Activated CD8-positive, alpha-beta memory T cell treated with anti-CD3 and anti-CD28 coated beads for 24 hours (primary cell): ENCODE measurements at places on chromosomes 6 and 20.

GRCh38 chr20:12957968-12958367, 50.8 kb upstream of the SPTLC3 start:
- no peak for DNase-seq

DNA sequence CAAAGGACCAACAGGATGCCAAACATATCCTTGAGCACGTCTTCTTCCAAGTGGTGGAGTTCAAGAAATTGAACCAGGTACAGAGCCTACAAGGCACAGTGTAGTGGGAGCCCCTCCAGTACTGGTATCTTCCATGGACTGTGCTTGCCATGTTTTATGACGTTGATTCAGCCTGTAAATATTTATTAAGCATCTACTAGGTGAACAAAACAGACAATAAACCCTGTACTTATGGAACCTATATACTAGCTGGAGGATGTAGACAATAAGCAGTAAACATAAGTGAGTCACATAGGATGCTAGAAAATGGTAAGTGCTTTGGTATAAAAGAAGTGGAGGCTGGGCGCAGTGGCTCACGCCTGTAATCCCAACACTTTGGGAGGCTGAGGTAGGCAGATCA, 24.4 kb upstream of the MYBL2 start:
- DNase-seq: no peak

GRCh38 chr6:35178932-35179832, 34.6 kb upstream of the SCUBE3 start:
- no peak for DNase-seq

- DNase-seq: no peak
Measured at GRCh38 chr20:35991142-35991771, 22.9 kb downstream of the CNBD2 start.

GRCh38 chr6:21949211-21949801, 347.5 kb downstream of the PRL start:
- no peak for DNase-seq

GRCh38 chr6:149266659-149267058, 50.9 kb upstream of the TAB2 start:
- DNase-seq: no peak

- DNase-seq: no peak
Measured at GRCh38 chr6:128005009-128005408, 104.2 kb upstream of the THEMIS start.

DNA sequence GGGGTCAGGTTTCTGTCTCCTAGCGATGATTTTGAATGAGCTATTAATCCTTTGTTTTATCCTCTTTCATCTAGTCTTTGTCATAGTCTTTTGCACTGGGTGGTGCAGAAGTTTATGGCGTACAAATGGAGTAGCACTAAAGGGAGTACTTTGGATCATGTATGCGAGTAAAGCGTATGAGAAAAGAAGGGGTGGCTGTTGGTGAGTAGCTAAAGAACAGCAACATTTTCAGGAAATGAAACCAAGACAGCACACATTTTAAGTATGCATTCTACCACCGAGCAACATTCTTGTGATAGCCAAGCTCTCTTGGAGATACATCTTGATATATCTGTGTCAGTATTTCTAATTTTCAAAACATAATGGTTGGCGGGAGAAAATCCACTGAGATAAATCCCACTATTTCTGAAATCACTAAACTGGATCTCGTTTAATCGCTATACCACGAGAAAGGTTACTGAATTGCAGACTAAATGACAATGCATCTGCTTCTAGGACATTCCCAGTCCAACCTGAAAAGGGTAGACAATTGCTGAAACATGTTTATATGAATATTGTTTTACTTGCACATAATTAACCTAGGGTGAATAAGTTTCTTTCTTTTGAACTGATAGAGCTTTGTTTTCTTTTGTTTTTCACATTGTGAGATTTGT, 196.1 kb downstream of the TRIM27 start:
- no peak for DNase-seq

DNA sequence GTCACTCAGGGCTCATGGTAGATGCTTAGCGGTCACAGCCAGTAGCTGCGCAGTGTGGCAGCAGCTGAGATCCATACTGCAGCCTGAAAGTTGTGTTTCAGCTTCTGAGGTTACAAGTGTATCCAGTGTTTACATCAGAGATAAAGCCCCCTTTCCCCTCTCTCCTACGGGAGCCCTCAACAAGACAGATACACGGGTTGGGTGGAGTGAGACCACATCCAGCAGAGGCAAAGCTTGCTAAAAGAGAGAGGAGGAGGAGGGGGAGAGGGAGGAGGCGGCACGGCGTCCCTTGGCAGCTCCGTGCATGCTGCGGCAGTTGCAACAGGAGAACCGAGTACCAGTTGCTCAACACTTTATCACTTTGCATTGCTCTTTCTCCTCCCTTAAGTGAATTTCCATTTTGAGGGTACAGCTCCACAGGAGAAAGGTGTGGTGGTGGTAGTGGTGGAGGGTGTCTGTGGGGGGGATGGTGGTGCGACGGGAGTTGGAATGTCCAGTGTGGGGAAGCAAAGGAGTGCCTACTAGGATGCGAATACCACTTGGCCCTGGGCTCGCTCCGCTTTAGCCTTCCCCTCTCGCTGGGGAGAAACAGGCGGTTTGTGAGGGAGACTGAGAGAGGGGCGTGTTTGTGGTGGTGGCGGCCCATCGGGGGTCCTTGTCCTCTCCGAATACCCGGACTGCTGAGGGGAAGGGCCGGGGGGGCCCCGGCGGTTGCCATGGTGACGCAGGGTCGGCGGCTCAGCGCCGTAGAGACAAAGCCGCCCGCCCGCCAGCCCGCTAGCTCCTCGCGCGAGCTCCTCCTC, 405 bp upstream of the RNF182 start:
- peak; percentile 63 for DNase-seq

DNA sequence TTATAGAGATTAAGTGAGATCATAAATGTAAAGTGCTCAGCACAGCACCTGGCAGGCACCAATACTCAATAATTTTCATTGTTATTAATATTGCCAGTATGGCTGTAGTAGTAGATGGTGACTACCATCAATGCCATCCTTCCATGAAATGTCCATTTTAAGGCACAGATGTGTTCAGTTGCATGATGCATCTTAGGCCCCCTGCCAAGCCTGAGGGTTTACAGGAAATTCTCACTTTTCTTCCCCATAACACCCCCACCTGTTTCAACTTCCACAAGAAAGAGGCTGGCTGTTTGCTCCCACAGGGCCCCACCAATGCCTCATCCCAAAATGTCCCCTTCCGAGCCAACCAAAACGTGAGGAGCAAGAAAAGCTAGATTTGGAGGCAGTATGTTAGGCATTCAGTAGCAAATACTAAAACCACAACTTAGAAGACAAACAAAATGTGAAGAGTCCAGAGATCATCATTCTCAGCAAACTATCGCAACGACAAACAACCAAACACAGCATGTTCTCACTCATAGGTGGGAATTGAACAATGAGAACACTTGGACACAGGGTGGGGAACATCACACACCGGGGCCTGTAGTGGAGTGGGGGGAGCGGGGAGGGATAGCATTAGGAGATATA, 110.6 kb upstream of the NHSL1 start:
- no peak for DNase-seq

DNA sequence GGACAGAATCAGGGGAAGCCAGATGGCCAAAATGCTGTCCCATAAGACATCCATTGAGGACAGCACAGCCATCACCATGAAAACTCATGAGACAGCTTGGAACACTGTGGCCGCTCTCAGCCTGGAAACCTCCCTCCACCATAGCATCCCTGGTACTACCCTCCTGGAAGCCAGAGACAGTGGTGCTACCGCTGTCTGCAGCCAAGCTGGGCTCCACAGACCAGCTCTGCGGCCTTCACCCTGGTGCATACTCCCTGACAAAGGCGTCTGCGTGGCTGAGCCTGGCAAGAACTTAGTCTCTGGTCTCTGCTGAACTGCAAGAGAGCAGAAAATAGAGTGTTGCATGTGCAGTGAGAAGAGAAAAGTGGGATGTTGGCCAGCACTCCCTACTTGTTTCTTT, 558.0 kb downstream of the C6orf118 start:
- no peak for DNase-seq

DNA sequence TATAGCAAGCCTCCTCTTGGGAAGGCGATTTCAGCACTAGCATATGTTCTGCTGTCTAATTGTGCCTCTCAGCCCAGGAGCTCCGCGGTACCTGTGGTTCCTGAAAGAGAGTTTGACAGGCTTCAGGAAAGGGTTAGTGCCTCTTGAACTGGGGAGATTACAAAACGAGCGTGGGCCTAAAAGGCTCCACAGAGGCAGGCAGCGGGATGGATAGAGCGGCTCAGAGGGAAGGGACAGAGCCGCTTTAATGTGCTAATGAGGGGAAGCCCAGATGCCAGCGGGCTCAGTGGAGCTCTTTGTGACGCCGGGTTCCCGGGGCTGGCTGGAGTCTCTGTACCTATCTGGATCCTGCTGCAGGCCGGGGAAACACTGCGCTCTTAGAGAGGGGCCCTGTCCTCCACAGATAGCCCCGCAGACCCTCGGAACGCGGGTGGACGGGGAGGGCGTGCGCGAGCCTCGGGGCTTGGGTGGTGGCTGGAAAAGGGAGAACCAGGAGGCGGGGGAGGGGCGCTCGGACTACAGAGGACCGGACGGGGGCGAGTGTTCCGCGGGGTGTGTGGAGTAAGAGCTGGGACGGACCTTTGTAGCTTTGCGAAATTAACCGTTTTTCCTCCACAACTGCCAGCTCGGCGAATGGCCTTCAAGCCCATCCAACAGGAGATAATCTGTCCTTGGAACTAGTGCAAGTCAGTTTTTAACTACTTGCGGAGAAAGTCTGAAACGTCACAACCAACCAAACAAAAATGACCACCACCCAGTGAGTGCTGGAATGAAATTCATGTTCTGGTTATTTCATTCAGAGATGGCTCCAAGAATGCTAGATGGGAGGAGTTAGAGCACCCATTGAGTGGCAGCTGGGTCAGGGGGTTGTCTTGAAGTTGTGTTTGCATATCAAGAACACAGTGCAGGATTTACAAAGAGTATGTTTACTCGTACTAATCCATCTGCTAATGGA, 13.0 kb downstream of the SLC35F1 start:
- no peak for DNase-seq

GRCh38 chr20:50356962-50357782, 153.0 kb upstream of the PTPN1 start:
- DNase-seq: no peak

DNA sequence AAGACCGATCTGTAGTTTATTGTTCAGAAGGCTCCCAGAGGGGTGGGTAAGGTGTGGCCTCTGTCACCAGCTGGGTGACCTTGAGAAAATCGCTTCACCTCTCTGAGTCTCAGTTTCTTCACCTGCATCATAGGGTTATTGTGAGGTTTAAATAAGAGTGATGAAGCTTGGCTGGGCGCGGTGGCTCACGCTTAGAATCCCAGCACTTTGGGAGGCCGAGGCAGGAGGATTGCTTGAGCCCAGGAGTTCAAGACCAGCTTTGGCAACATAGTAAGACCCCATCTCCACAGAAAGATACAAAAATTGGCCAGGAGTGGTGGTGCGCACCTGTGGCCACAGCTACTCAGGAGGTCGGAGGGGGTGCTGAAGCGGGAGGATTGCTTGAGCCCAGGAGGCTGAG, 36.0 kb downstream of the VSTM2L start:
- DNase-seq: no peak

- no peak for DNase-seq
Measured at GRCh38 chr6:39931607-39932006, 2.7 kb downstream of the MOCS1 start.

DNA sequence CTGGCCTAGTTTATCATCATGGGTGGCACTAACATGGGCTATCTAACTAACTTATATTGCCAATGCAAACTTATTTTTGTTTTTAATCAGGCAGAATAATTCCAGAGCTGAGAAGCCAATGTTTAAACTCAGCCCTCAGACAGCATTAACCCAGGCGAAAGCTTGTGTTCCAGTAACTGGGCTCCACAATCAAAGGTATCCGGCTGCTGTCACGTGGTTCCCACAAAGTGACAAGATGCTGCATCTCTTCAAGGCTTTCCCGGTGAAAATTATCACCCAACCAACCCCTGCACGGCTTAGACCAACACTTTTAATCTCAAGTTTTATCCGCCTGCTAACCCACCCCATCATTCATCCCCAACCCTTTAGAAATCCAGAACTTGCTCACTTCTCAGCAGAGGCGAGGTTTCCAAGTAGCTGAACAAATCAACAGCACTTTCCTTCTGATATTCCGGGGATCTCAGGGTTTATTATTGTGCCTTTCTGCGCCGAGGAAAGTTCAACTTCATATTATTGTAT, 885 bp downstream of the MTCL3 start:
- DNase-seq: no peak

DNA sequence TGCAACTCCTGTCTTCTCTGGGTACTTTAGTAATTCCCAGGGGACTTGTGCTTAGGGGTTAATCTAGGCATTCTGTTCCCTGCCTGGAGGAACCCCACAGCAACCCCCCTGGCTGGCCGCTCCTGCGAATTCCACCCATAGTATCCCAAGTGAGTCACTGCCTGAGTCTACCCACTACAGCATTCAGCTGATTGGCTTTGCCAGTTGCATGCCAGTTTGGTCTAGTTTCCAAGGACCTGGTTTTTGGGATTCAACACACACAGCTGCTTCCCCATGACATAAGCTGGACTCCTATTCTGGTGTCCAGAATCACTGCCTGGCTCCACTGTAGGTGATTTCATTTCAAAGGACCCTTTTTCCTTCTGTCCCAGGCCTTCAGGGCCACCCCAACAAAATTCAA, 40.3 kb downstream of the PLCG1 start:
- no peak for DNase-seq

DNA sequence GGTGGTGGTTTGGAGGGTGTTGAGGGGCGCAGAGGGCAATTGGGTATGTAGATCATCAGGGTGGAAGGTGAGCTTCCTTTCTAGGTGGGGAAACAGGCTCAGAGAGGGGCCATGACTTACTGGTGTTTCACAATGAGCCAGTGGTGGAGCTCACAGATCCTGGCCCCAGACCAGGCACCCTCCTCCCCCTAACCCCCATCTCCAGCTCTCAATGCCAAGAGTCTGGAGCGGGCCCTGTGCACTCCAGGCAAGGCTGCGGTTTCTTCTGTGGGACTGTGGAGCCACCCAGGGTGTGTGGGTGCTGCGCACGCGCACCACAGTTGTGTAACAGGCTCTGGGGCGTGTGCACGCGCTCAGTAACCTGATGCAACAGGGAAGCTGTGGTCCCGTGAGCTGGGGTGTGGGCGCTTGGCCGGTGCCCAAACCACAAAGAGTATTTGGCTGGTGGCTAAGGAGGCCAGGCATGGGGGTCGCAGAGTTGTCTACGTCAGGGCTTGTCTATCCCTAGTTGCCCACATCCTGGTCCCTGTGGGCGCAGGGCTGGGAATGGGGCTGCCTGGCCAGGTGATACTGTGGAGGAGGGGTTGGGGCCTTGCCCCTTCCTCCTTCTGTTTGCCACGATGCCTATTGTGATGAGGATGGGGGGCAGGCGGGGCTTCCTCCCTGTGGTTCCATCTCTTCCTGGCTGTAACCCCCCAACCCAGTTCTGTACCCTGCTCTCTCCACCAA, 37.5 kb upstream of the MRPS18A start:
- DNase-seq: peak; percentile 93
